ENCODE measurements at places on chromosomes 7 and 10.

- no peak for DNase-seq
These were observed 9.8 kb upstream of the TAX1BP1 start for GRCh38 chr7:27730112-27730511.

GRCh38 chr10:119253433-119254174, 46.2 kb downstream of the GRK5 start:
- DNase-seq = peak; percentile 62

DNA sequence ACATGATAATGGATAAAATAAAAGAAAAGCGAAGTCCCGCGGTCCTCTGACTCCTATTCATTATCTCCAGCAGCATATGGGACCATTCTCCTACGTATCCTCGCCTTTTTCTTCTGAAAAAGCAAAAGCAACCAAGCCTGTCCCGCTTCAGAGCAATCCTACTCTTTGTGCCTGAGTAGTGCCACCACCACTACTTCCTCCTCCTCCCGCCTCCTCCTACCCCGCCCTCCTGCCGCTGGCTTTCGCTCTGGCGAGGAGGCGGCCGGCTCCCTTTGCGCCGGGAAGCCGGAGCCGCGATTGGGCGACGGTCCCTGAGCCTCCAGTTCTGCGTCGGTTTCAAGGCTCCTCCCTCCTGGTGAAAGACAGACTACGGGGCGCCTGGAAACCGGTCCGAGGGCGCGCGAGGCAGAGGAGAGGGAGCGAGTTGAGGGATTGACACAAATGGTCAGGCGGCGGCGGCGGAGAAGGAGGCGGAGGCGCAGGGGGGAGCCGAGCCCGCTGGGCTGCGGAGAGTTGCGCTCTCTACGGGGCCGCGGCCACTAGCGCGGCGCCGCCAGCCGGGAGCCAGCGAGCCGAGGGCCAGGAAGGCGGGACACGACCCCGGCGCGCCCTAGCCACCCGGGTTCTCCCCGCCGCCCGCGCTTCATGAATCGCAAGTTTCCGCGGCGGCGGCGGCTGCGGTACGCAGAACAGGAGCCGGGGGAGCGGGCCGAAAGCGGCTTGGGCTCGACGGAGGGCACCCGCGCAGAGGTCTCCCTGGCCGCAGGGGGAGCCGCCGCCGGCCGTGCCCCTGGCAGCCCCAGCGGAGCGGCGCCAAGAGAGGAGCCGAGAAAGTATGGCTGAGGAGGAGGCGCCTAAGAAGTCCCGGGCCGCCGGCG, at the start of gene FZD1:
Gene FZD1 (plus strand): TSS at position 388 of the 878 bp plus-strand sequence. CDS start 448 bp downstream, at position 836.
- DNase-seq = peak; percentile 58

DNA sequence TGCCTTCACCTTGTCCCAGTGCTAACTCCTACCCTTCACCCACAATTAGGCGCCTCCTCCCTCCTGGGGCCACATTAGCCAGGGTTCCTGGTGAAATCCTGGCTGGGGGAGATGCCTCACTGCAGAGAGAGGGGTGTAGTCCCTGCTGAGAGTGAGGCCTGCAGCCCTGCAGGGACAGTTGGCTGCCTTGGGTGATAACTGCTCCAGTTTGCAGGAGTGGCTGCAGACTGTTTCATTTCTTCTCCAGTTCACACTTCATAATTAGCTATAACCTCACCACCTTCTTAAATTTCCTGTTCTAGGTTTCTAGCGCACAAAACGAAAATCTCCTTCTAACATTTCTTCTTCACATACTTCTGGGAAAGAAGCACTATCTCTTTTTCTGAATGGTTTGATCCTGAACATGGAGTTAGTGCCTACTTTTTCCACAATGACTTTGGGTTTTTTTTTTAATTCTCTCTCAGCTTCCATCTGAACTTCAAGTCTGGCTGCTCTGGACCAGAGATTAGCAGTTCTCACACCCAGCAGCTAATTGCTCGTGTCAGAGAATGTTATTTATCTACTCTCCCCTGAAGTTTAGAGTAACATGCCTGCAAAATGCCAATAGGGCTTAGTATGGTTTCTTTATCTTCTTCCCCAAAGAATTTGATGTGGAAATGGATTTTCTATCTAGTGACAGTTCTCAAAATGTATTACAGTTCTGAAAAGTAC, 15.5 kb upstream of the JAZF1 start:
- no peak for DNase-seq

DNA sequence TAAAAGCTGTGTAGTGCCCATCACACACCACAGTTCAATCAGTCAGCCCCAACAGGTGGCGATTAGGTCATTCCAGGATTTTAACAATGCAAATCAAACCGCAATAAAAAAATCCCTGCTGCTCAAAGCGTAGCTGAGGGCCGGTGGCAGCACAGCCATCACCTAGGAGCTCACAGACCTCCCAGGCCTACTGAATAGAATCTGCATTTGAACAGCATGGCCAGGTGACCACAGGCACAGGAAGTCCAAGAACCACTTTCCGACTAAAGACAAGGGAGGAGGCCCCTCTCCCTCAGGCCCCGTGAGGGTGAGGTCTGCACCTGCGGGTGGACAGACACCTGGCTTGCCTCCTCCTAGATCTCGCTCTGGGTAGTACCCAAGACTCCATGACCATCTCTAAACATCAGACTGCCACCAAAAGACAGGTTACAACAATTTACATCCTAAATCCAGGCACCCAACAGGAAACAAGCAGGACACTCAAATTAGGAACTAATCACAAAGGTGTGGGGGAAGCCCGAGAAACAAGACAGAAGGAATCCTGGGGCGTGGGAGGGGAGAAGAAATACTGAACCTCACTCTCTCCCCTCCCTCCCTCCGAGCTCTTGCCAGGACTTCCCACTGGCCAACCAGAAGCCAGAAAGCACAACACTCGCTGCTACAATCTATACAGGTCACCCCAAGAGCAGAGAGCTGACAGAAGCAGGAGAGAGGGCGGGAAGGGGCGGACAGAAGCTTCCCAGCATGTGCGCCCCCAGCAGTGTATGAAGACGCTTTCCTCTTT, 19.2 kb downstream of the GNA12 start:
- no peak for DNase-seq

DNA sequence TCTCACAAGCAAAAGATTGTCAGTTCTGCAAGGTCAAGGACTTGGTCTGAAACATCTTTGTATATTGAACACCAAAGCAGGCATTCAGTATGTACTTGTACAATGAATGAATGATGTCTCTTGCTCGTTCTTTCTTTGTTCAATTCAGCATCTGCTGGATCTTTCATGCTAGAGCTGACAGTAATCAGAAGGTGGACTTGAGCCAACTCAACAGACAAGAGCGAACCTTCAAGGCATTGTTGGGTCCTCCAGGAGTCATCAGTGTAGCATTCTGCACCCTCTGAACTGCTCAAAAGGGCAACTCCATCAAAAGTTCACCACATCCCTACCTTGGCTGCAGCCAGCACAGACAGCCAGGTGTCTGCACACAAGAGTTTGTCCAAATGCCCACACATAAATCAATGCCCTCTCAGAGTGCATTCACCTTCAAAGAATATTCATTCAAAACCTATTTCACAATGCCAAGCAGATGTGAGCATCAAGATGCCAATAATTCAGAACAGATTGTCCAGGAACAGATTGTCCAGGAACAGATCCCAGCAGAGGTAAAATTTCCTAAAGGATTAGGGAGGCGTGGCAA, 386.7 kb downstream of the CALN1 start:
- DNase-seq = no peak

GRCh38 chr7:55110282-55110992, 91.6 kb downstream of the EGFR start:
- no peak for DNase-seq

DNA sequence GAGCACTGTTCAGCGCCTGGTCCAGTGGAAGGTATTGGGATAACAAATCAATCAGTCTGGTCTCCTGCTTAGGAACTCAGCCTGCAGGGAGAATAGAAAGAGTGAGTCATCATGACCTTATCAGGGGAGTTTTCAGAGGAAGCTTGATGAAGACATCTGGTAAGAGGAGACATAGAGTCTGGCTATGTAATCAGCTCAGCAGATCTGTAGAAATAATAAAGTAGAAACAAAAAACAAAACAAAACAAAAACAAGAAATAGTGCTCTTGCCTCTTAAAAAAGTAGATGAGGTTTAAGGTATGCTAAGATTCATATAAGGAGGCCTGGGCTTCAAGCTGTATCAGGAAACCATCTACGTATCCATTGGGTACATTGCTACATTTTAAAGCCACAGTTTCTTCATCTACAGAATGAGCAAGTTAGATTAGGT, 14.4 kb downstream of the TAS2R41 start:
- no peak for DNase-seq

- DNase-seq = no peak
These were observed 21.5 kb upstream of the FAM133B start for GRCh38 chr7:92611735-92612134.

DNA sequence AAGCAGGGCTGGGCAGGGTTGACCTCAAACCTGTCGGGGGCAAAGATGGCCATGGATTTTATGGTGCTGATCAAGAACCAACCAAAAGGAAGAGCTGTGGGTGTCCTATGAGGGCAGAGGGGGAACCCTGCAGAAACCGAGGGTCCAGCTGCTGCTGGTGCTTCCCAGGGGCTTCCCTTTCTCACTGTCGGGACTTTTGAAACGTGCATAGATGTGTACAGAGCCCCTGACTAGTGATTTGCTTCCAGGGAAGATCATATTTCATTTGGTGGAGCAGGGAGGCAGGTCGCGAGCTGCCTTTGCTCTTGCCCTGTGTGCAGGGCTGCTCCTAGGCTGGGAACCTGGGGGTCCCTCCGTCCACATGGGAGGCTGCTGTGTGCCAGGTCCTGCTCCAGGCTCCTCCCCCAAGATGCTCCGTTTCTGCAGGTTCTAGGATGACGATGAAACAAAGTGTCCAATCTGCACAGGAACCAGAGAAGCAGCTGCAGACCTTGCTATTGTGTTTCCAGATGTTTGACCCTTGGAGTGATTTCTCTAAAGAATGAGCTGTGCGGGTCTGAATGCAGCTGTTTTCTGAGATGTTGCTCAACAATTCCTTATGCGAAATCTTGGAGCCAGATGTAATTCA, 9.4 kb upstream of the INPP5A start:
- no peak for DNase-seq

GRCh38 chr10:12414278-12414989, 65.1 kb downstream of the CAMK1D start:
- DNase-seq = no peak

GRCh38 chr7:90180649-90181048, 26.4 kb downstream of the STEAP1 start:
- DNase-seq = no peak

DNA sequence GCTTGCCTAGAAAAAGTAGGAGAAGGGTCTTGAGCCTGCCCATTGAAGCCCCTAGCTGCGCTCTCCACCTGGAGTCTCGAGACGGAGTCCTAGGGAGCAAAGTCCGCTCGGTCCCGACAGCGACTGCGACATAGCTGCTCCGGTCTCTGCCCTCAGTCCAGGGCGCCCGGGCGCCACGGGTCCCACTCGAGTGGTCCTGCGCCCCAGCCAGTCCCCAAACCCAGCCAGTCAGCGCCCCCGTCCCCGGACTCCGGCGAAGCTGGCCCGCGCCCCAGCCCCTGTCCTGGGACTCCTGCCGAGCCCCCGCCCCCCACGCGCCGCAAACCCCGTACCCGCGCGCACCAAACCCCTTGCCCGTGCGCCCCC, 490 bp downstream of the TNS3 start:
- DNase-seq = no peak

DNA sequence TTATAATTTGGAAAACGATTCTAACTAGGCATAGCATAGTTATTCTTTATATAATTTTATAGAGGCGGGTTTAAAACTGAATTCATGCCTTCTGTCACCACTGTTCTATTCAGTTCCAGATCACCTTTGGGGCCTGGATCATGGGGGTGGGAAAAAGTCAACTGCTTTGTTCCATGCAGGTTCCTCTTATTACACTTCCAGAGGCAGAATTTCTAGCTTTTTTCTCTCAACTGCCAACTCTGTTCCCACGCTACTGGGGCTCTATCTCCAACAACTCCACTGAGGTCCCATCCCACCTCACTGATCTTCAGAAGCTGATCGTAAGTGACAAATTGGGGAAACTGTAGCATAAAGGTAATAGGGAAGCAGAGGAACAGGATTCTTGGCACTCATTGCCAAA, 283.6 kb upstream of the IMMP2L start:
- no peak for DNase-seq

- no peak for DNase-seq
These were observed 418.9 kb upstream of the POM121L12 start for GRCh38 chr7:52616552-52616951.

DNA sequence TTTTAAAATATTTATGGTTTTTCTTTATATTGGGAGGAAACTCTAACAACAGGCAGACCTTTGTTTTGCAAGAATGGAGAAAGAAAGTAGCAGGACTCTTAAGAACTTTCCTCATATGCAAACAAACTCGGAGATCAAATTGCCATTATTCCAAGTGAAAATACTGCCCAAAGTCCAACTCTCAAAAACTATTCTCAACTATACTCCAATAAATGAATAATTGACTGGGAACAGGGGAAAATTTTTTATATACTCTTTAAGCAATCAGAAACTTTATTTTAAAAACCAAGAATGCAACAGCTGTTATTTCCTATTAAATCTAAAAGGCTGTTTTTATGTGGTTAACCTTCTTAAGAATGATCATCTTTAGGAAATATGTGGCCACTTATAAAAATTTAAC, 101.9 kb downstream of the COL28A1 start:
- DNase-seq = no peak

DNA sequence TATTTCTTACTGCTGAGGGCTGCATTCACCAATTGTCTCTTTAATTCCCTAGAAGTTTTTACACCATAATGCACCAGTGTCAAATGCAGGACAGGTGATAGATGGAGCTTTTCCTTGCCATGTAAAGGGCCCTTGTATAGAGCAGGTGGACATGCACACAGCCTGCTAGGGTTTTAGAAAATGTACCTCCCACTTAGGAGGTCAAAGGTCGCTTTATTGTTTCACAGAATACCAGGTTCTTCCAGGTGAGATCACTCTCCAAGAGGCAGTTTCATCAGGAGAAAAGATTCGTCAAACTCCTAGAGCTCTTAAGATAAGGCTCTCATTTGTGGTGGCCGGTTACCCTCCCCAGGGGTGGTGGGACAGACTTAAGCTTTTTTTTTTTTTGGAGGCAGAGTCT, 215.8 kb downstream of the PHTF2 start:
- DNase-seq = no peak

- no peak for DNase-seq
These were observed 78.1 kb downstream of the CXCL12 start for GRCh38 chr10:44306762-44307161.

DNA sequence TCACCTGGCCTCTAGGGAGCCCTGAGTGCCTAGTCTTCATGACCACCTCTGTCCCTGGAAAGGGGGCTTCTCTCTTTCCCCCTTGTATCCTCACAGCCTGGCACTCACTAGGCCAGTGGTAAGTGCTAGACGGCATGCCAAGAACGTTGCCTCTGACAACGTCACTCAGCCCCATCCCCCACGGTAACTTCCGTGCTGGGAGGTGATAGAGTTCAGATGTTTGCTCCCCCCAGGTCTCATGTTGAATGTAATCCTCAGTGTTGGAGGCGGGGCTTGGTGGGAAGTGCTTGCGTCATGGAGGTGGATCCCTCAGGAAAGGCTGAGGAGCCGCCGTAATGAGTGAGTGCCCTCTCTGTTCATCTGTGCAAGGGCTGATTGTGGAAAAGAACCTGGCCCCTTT, 343.3 kb upstream of the MKI67 start:
- no peak for DNase-seq

GRCh38 chr10:125039354-125039769, 97.4 kb downstream of the ZRANB1 start:
- no peak for DNase-seq

GRCh38 chr7:106460792-106461254, 176.0 kb upstream of the NAMPT start:
- DNase-seq = no peak

GRCh38 chr7:106896231-106896630, 31.1 kb downstream of the PIK3CG start:
- no peak for DNase-seq
